Stimulated activated CD4-positive, alpha-beta T cell treated with anti-CD3 and anti-CD28 coated beads, TNF-alpha, amount 100 ng/mL, for 1 hour (primary cell): ENCODE measurements at places on chromosomes 3 and 15.

- DNase-seq, result no peak
These were observed 96.0 kb downstream of the ABHD5 start for GRCh38 chr3:43786526-43787305.

- DNase-seq, result no peak
These were observed 52.2 kb downstream of the KCNAB1 start for GRCh38 chr3:156172536-156172935.

DNA sequence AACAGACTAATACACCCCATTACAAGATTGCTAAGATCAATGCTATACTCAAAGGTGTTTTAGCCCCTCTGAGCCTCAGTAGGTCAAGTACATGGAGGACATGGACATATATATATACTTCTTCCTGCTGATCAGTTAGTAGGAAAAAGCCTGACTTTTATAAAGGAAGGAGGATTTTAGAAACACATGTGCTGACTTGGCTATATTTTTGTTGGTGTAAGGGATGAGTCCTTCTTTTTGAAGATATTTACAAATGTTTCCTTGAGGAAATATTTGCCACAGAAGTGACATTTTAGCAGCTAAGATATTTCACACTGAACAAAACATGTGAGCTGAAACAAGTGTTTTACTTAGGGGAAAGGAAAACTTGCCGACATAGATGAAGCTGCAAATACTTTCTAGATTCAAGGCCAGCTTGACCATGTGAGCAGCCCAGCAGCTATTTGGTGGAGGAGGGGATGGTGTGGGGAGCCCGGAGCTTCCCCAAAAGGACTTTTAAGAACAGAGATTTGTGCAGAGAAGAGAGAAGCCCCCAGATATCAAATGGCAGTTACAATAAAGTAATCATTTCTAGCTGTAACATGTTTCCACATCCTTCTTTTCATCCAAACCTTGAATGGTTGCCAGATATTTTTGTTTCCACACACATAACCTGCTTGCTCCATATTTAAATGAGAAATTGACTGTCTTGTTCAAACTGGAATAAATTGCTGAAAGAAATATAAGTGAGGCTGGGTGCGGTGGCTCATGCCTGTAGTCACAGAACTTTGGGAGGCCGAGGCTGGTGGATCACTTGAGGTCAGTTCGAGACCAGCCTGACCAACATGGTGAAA is 111.7 kb upstream of the NR2F2 start:
- no peak for DNase-seq

DNA sequence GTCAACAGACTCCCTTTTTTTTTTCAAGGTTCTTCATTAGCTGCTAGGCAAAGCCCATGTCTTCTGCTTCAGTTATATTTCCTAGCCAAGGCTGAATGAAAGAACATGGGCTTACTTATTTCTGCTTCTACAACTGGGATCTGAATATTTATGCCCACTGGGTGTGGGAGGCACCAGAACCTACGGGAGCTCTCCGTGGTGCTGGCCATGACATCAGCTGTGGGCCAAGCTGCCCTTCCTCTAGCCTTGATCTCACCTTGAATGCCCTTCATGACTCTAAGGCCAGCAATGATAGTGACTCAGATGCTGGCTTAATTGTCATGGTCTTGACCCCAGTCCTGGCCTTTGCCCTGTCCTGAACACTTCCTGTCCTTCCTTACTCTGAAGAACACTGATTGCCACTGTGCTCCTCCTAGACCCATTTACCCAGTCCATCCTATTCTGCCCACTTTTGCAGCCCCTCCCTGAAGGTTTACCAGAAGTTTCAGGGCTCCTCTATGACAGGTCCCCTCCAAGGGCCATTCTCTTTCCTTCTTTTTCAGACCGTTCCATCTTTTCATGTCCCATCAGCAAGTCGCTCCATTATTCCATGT is 32.8 kb upstream of the PRR20G start:
- DNase-seq, result no peak
